H9 (cell line): ENCODE measurements at places on chromosomes 13 and 19. TPM values are rescaled to one million over a fixed set of nuclear protein-coding genes. Genes with fewer than 3 reads are reported as not detected.
A peak's percentile ranks its signal among the peaks of the same experiment; 100 is the strongest.

- DNase-seq = peak; percentile 88
Measured at GRCh38 chr19:10270616-10271394, at the start of gene ICAM1. Gene ICAM1 (plus strand): TSS chr19:10271120. CDS start chr19:10271160, 40 bp downstream.

DNA sequence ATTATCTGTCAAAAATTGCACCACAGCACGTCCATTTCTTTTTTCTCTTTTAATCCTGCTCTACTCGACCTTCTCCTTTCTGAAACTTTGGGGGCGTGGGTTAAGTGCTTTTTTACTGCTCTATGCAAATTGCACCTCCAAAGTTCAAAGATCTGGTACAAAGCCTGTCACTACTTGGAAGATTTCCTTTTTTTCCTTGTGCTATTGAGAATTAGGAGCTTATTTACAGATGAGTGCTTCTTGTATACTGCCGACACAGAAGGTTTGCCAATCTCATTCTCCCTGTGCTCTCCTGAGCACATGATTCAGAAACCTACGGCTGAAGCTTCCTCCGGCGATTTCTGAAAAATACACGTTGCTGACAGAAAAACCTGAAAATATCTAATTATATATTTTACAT is 94.8 kb downstream of the TEX29 start:
- DNase-seq = no peak

DNA sequence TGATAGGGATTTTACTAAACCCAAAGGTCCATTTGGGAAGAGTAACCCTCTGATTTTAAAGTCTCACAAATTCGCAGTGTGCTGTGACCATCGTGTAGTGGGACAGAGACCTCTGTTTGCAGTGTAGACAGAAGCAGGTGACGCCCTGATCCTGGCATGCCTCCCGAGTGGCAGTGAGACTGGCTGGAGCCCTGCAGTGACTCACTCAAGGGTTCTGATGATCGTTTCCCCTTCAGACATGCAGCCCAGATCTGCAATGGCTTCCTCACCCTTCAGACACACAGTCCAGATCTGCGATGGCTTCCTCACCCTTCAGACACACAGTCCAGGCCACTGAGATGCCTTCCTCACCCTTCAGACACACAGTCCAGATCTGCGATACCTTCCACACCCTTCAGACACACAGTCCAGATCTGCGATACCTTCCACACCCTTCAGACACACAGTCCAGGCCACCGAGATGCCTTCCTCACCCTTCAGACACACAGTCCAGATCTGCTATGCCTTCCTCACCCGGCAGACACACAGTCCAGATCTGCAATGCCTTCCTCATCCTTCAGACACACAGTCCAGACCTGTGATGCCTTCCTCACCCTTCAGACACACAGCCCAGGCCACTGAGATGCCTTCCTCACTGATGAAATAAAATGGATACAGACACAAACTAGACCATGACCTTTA is 125.2 kb downstream of the ATP11A start:
- no peak for DNase-seq

GRCh38 chr19:6577476-6578125 is 13.3 kb downstream of the CD70 start:
- DNase-seq = peak; percentile 48

GRCh38 chr13:26583662-26584061 is 26.2 kb downstream of the WASF3 start:
- no peak for DNase-seq

GRCh38 chr19:48874303-48875135 is 2.3 kb downstream of the PPP1R15A start:
- no peak for DNase-seq

DNA sequence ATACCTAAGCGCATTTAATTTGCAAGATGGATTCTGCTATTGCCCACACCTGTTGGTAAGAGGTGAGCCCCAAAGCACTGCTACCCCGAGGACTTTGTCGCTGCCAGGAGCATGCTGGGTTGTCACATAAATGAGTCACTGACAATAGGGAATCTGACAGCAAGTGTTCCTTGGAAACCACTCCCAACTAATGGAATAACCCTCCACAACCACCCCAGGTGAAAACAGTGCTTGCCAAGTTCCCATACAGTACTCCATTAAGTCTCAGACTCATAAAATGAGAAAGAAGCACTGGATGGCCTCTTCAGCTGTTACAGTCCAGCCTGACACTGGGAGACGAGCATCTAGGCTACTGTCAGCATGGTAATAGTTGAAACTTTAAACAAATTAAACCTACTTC is 108.6 kb downstream of the EFNB2 start:
- DNase-seq = no peak

DNA sequence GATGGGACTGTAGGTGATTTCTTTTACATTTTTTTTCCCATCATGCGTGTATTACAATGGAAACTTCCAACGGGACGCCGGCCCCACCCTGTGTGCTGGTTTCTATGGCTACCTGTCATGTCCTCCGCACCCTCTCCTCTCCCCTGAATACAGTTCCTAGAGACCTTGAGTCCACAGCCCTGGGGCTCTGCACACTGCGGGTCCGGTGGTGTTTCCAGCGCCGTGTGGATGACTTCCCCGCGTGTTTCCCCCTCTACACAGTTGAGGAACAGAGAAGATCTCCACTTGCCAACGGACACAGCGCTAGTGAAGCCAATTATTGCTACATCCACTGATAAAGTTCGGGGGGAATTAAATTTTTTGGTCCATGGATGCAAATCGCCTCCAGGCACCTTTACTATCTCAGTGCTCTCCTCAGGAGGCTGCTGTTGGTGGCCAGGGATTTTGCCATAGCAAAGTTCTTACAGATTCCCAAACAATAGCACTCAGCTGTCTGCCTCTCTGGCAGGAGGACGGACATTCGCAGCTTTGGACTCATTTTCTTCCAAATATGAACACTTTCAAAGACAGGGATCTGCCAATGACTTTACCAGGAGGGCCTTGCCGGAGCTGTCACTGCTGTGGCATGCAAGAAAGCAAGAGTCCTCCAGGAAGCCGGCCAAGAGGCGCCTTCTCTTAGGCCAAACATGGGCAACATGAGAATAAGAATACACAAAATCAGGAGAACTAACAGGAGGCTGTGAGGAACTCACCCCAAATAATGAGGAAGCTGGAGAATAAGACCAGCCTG is 39.3 kb upstream of the GAS6 start:
- no peak for DNase-seq

DNA sequence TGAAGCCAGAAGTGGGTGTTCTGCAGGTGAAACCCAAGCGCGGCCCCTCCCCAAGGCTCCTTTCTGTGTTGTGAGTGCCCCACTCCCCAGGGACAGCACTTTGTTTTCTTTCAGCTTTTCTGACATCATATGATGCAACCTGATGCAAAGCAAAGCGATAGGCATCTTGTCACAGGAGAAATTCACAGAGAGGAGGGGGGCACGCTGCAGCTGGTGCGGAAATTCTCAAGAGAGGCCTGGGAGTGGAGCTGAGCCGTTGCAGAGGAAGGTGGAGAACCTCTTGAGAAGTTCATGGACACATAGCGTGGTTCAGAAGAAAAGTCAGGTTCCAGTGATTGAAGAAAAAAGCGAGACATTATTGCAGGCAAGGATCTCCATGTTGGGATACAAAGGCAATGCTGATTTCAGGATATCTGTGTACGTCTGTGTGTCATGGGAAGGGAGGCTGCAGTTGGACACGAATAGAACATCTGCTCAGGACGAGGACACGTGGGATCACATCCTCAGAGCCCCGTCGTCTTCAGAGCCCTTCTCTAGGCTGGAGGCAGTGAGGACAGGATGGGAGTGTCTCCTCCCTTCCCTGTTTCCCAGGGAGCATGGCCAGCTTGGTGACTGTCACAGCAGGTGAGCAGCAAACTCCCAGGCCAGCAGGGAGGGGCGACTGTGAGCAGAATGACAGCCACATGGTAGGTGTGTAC is 79.2 kb downstream of the IRS2 start:
- no peak for DNase-seq

MAMSTR gene
- total RNA-seq = 1.4 and 1.6 TPM in 2 replicates

DNA sequence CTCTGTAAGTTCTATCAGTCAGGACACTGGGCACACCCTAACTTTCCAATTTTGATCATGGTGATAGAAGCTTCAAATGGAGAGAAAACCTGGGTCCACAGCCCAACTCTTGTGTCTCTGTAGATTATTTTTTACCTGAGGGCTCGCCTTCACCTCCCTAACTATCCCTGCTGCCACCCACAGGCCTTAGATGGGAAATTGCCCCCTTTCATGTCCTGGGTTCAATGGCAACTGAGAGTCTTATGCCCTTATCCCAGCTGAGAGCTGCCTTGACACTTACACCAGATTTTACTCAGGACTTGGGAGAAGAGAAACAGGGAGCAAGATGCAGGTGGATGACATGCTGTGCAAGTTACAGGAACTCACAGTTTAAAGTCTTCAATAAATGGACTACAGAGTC is 81.7 kb downstream of the RAP2A start:
- DNase-seq = no peak

RNF17 gene
- not detected in 2 replicates for total RNA-seq

DNA sequence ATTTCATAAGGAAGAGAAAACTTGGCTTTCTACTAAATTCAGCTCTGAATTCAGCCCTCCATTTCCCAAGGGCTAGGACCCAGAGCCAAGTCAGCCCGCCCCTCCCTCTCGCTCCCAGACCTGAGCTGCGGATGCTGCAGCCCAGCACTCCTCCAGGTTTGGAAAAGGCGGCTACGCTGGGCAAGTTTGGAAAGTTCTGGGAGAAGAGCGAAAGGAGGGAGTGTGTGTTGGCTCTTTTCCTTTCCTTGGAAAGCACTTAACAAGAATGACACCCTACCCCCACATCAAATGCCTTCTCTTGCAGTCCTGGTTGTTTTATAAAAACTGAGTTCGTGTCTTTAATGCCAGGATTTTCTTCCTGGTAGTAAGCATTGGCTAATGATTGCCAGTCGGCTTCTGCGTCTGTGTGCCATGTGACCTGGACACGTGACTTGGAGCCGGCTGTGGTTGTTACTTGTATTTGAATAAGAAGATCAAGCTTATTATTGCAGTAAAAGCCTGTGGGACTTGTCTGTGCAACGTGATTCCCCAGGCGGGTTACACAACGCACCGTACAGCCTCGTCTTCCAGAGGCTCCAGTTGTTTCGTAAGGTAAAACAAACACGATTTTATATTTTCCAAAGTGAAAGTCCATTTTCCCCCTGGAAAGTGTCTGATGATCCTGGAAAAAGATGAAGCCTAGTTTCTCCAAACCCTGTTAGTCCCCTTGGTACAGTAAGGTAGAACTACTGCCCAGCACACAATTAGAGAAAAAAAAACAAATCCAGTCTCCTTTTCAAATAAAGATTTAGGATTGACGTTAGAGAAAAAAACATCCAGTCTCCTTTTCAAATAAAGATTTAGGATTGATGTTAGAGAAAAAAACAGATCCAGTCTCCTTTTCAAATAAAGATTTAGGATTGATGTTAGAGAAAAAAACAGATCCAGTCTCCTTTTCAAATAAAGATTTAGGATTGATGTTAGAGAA is 26.8 kb upstream of the UBE2L5 start:
- DNase-seq = peak; percentile 76

GRCh38 chr13:113756441-113757097 is 2.5 kb upstream of the TMEM255B start:
- no peak for DNase-seq

AKAP8L gene
- 110 and 123 TPM in 2 replicates for total RNA-seq

DNA sequence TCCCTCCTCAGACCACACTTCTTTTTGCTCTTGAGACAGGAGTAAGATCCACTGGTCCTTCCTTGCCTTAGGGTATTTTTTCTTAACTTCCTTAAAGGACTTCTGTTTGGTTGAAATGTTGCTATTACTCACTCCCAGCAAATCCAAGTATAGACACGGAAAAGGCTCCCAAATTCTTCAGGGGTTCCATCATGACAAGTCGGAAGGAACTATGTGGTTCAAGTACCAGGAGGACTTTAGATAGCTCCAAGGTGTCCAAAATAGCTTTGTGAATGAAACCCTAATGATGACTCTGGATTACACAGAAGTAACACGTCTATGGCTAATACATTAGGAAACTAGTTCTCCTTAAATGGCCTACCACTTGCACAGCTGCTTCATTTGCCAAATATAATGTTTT is 238.7 kb downstream of the KCTD12 start:
- DNase-seq = no peak

- DNase-seq = no peak
Measured at GRCh38 chr19:33676999-33677665, 55.4 kb downstream of the CHST8 start.

- DNase-seq = no peak
Measured at GRCh38 chr19:47489072-47489914, 5.3 kb upstream of the KPTN start.
